ENCODE measurements at places on chromosomes 6 and 20.

DNA sequence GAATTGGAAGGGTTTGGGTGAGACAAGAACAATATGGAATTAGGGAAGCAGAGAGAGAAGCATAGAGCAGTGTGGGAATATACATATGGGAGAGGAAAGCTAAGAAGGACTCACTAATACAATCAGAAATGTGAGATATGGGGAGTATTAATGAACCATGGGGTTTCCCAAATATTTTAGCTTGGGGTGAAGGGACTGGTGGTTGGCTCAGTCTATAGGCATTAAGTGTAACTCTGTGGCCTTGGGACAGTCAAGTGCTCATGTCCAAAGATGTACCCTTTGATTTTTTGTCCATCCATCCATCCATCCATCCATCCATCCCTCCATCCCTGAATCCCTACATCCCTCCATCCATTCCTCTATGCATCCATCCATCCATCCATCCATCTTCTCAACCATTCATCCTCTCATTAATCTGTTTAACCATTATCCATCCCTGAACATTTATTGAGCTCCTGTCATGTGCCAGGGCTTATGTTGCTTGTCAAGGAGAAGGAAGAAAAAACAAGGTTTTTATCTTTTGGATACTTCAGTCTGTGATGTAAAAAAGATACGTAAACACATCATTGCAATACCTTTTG, 263.4 kb upstream of the CHD6 start:
- no peak for DNase-seq

GRCh38 chr20:32595143-32595542, 10.0 kb upstream of the NOL4L start:
- no peak for DNase-seq

GRCh38 chr6:105780146-105780860, 305.8 kb upstream of the PRDM1 start:
- no peak for DNase-seq

- DNase-seq, result no peak
These were observed 6.4 kb downstream of the SNPH start for GRCh38 chr20:1272368-1273100.

GRCh38 chr6:28407401-28407800, 7.9 kb upstream of the ZSCAN12 start:
- no peak for DNase-seq

GRCh38 chr6:12628327-12628726, 88.2 kb upstream of the PHACTR1 start:
- DNase-seq, result no peak

- no peak for DNase-seq
These were observed 7.9 kb upstream of the COL12A1 start for GRCh38 chr6:75213732-75214131.

DNA sequence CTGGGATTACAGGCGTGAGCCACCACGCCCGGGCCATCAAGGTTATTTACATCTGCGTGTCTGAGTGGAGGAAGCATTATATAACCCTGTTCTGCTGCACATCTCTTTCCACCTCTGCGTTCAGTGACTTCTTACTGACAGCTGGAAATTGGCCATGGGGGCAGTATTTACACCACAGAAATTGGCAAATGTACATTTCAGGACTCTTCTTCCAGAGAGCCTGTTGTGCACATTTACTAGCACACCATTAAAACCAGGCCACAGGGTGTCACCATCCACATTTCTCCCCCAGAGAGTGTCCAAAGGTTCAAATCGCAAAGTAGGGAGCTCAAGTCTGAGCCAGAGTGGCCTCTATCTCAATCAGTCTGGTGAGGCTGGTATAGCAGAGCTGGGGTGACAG, 62.9 kb upstream of the SNX9 start:
- DNase-seq, result no peak

- peak; percentile 31 for DNase-seq
These were observed 27.0 kb downstream of the ZNF292 start for GRCh38 chr6:87182321-87182720.

GRCh38 chr6:19895866-19896692, 58.9 kb downstream of the ID4 start:
- no peak for DNase-seq

DNA sequence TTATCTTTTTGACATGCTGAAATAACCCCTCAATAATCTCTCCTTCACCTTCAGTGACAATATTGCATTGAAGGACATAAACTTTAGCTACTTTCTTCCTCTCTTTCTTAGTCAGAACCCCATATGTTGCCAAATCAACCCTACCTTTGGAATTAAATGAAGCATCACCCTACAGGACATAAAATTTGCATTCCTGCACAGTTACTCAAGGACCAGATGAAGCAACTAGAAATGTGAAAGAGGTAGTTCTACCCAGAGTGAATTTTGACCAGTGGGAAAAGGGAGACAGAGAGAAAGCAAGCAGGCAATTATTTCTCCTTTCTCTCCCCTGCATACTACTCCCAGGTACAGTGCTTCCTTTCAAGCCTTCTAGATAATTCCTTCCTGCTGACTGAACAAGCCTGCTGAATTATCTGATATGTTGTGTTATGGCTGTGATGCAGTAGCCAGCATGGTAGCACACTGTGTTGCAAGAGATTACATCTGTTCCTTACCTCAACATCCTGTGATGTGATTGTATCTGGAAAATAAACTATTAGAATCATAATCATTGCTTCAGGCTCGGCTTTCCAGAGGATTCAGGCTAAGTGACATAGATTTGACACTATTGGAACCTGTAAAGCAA, 16.6 kb downstream of the TENT5A start:
- DNase-seq, result no peak

- DNase-seq, result no peak
These were observed 8.7 kb downstream of the MTHFD1L start for GRCh38 chr6:150874179-150874578.

DNA sequence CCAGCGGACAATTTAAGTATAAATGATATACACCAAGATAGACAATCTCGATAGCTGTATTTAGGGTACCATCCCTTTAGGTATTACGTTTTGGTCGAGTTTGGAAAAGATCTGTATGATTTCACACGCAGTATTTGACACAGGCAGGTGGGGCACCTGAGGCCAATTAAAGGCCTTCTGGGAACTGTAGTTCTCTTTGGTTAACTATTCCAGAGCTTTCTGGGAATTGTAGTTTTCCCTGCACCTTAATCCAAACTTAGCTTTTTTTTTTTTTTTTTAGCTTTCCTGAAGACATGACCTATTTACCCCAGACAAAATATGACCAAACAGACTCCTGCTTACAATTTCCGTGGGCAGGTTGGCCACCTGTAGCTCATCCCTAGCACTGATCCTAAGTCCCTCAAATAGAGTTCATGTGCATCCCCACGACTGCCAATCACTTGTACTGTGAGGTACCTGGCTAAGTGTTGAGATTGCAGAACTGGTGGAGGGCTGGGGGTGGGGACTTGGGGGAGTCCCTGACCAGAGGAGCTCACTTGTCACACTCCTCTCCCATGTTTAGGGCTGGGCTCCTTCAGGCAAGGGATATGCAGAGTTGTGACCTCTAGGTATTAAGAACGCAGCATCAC, 999 bp upstream of the EHMT2 start:
- peak; percentile 76 for DNase-seq

GRCh38 chr6:5994234-5994998, 12.3 kb downstream of the NRN1 start:
- DNase-seq, result peak; percentile 21

- no peak for DNase-seq
These were observed 10.7 kb downstream of the TXNDC5 start for GRCh38 chr6:7899889-7900213.

DNA sequence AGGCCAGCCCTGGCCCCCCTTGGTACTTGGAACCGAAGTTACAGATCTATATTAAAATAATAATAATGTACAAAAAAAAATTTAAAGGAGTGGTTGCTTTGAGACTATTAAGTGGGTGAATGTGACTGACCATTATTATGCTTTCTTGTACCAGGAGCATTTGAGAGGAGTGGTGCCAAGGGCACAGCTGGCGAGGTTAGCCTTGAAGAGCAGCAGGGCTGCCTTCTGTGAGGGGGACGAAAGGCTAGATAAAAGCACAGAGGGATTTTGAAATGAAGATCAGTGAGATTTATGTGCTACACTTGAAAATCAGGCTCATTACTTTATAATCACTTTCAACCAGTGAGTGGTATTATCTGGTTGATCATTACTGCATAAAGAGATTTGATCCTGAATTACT, 48.6 kb downstream of the FIG4 start:
- DNase-seq, result no peak

DNA sequence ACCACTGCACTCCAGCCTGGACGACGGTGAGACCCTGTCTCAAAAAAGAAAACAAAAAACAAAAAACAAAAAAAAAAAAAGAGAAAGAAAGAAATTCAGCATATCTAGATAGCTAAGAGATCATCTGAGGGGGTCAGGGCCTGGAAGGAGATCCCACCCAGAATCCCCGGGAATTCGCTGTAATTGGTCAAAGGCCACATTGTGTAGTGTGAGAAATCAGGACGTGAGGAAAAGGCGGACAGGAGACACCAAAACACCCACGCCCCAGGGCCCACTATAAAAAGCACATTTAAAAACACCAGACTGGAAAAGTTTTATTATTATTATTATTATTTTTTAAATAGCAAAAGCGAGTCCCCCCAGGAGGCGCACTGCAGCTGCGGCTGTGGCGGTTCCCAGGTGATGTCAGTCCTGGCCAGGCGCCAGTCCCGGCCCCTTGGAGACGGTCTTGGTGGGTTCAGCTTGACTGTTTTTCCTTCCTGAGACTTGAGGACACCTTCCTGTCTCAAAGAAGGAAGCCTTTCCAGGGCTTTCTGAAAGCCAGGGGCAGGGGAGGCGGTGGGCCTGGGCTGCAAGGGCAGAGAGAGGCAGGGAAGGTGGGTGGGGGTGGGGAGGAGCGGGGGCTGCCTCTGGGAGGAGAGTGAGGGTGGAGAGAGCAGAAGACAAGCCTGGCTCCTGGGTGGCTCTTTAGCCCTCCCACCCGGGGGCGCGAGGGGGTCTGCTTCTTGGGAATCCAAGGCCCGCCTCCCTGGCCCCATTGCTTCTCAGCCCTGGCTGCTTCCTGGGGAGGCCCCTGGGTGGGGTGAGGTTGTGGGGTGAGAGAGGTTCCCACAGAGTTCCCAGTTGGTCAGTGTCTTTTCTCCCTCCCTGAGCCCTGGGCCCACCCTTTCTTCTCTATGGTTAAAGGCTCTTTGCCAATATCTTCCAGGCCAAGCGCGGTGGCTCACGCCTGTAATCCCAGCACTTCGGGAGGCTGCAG, 14.5 kb downstream of the TCF15 start:
- no peak for DNase-seq

- no peak for DNase-seq
These were observed 867.2 kb downstream of the PHF3 start for GRCh38 chr6:64502801-64503200.

DNA sequence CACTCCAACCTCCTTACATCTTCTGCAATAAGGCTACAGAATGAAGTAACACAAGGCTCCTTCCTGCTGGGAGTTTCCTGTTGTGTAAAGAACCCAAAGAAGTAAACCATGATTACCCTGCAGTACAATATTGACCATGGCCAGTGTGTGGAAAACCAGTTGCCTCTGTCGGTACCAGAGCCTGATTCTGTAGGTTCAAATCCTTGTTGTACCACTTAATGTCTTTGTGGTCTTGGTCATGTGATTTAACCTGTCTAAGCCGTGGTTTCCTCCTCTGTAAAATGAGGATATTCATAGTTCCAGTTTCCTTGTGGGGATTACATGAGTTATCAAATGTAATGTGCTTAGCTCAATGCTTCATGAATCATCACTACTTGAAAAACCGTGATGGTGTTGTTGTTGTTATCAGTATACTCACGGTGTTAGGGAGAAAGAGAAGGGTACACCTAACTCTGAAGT, 60.3 kb upstream of the PRELID3B start:
- no peak for DNase-seq

DNA sequence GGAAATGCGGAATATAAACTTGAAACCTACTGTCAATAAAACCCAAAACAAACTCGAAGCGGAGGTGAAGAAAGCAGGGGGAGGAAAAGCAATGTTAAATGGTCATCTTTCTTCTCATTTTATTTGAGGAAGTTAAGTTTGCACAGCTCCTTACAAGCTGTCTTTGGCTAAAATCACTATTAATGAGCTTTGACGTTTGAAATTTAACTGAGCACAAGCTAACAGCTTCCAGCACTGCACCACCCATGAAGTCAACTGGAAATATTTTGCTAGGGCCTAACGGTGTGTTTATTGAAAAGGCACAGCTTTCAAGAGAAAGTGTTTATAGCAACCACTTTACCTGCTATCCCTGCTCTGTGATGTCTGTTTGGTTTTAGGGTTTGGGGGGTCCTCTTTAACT, 103.8 kb downstream of the PKHD1 start:
- DNase-seq, result no peak

DNA sequence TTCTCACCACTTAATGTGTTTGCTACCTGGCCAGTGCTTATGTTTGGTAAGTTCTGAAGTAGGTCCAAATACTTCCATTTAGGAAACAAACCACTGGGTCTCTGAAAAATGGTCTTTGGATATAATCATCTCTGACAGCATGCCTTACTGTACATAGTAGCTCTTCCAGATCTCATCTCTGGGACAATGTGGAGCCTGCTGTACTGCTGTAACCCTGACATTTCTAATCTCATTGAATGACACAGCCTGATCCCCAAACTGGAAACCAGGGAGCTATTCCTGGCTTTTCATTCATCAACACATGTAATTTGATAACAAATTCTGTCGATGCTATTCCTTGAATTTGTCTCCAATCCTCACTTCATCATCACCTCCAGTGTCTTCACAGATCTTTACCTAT, 23.5 kb downstream of the OGFRL1 start:
- DNase-seq, result no peak

DNA sequence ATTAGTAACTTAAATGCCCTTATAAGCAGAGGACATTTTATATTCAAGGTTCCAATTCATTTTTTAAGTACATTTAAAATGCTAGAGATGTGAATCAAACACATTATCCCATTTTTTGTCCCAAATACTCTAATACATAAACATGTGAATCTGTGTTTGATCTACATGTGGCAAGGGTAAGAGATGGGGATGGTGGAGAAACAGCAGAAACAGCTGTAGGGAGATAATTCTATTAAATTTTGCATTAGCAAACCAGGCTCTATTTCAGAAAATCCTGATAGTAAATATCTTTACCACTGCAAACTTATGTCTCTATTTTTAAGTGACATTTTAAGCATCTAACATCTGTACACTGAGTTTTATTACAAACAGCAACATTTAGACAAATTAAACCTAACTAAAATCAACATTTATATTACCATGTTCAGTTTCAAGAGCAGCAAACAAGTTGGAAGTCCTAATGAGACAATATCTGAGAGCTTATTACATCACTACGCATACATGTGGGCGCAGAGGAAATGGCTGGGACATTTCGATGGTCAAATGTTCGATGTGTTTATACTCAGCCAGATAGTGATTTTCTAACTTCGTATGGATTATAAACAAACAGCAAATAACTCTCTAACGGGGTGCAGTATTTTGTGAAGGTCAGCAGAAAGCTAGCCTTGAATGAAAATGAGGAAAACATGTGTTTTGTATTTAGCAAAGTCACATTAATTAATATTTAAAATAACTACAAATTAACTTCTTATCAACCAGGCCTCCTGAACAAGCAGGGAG, 165.1 kb downstream of the GJA1 start:
- DNase-seq, result no peak

- DNase-seq, result no peak
These were observed 1.9 kb upstream of the CST1 start for GRCh38 chr20:23752481-23753193.

- DNase-seq, result no peak
These were observed 32.0 kb downstream of the POM121L2 start for GRCh38 chr6:27280064-27280539.

- DNase-seq, result no peak
These were observed 9.7 kb downstream of the RNF146 start for GRCh38 chr6:127276331-127276730.

GRCh38 chr20:63963348-63963741, 6.4 kb downstream of the ZNF512B start:
- no peak for DNase-seq

- DNase-seq, result no peak
These were observed 82.9 kb downstream of the ADGRG6 start for GRCh38 chr6:142384519-142385254.
